ENCODE measurements at places on chromosomes 2 and 18.

GRCh38 chr2:112006076-112006410, 49.0 kb upstream of the TMEM87B start:
- no peaks in the 10 kb centered on the region for H3K36me3 ChIP-seq
- no peak for DNase-seq
- no peak overlapping the region for H3K4me3 ChIP-seq
- no peaks in the 10 kb centered on the region for H3K4me1 ChIP-seq
- H3K27me3 ChIP-seq = no peaks in the 10 kb centered on the region
- no peak overlapping the region for H3K27ac ChIP-seq

- H3K27me3 ChIP-seq = no peaks in the 10 kb centered on the region
- H3K36me3 ChIP-seq = no peaks in the 10 kb centered on the region
- peak; percentile 80 for DNase-seq
- H3K27ac ChIP-seq = no peak overlapping the region
- H3K4me1 ChIP-seq = peaks cover 43% of the 10 kb centered on the region
- no peak overlapping the region for H3K4me3 ChIP-seq
Observed at GRCh38 chr2:42979416-42979869, 187.1 kb upstream of the HAAO start.

DNA sequence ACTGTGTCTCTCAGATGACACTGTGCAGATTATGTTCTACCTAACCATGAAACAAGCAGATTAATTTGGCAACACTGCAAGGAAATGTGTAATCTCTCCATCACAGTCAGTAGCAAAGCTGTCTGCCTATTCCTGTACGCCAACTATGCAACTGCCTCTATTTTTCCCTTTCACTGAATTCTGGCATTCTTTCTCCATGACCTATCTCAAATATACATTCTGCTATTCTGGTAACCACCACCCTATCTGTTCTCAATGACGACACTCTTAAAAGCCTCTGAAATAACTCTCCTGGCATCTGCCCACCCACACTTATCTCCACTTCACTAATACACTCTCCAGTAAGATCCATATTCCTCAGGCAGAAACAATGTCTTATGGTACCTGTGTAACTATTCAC, 78.7 kb downstream of the ABCA12 start:
- no peaks in the 10 kb centered on the region for H3K4me1 ChIP-seq
- H3K27ac ChIP-seq = no peak overlapping the region
- H3K36me3 ChIP-seq = no peaks in the 10 kb centered on the region
- H3K27me3 ChIP-seq = no peaks in the 10 kb centered on the region
- no peak for DNase-seq

DNA sequence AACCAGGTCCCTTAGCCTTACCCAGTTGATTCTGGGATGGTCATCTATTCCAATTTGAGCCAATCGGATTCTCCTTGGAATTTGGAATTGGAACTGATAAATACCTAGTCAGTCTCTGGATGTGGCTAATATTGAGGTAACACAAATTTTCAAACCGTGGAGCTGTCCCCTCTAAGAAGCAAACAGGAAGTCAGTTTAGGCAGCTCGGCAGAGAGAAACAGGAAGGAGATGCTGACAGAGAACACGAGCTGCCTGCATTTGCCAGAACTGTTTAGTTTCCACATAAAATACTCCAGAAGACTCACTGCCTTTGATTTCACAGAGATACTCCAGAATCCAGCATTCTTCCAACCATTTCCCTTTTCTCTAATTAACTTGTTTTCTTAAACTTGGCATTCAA, 1024.9 kb downstream of the BCL11A start:
- H3K36me3 ChIP-seq = no peaks in the 10 kb centered on the region
- no peaks in the 10 kb centered on the region for H3K27me3 ChIP-seq
- H3K27ac ChIP-seq = no peak overlapping the region
- H3K4me1 ChIP-seq = no peaks in the 10 kb centered on the region
- H3K4me3 ChIP-seq = no peak overlapping the region

DNA sequence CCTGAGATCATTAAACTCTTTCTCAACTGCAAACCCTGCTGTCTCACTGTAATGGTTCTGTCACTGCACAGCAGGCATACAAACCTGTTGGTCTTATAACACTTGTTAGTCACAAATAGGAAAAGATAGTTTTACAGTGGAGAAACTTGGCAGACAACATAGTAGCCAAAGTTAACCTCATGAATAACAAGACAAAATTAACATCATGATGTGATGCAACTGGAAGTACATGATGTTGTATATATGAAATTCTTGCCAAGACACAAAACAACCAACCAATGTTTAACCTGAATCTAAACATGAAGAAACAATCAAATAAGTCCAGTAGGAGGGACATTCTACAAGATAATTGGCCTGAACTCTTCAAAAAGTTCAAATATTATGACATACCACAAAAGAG, 189.3 kb downstream of the RNF152 start:
- H3K36me3 ChIP-seq = no peaks in the 10 kb centered on the region
- H3K4me3 ChIP-seq = no peak overlapping the region
- no peak overlapping the region for H3K27ac ChIP-seq

GRCh38 chr2:37563375-37564015, 107.9 kb downstream of the CDC42EP3 start:
- H3K36me3 ChIP-seq = no peaks in the 10 kb centered on the region
- H3K4me3 ChIP-seq = no peak overlapping the region
- no peak overlapping the region for H3K27ac ChIP-seq
- no peaks in the 10 kb centered on the region for H3K27me3 ChIP-seq
